ENCODE measurements at places on chromosomes 2 and 18.

- DNase-seq: peak; percentile 35
These were observed 105.4 kb upstream of the MMADHC start for GRCh38 chr2:149692961-149693396.

DNA sequence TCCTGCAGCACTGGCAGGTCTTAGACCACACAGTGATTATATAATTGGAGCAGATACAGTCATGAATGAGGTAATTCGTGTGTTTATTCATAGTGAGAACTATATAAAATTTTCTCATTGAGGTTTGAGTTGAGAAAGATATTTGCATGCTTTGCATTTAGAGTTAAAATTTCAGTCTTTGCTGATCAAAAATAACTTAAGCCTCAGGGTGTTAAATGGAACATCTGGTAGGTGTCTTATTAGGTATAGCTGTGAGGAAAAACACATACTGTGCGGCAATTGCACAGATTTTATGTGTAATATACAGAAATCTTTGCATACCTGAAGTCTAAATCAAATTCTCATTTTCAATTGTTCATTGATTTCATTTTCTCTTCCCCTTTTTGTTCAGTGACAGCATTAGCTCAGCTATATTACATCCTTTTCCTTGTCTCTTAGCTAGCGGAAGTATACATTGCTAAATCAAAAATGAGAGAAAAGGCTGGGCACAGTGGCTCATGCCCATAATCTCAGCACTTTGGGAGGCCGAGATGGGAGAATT is 21.2 kb downstream of the GORASP2 start:
- DNase-seq: no peak

DNA sequence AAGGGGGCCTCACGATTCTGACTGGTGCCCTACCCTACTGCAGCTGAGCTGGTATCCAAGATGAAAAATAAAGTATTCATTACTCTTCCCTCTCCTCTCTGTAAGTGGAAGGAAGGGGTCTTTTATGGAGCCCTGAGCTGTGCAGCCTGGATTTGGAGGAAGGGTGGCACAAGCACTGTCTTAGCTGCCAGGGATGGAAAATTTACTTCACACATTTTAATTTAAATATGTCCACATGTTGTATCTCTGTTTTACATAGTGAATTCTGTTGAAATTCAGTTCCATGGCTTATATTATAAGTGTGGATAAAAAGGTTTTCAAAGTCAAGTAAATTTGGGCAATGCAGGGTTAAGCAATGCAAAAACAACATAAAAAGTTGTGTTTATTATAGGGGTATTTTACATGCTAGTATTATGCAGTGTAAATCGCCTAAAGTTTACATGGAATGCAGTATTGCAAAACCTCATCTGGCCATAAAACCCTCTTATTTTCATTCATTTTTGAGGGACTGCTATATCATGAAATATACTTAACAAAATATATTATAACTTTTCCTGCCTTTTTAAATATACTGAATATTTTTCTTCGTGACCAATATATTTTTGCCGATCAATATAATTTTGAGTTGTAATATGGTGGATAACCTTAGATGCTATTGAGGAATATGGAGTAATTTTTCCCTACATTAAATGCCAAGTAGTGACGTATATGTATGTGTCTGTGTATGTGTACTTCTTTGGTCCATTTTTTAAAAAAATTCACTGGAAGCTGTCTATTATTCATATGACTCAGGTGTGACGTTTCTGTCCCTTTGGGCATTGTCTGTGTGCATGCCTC is 333.9 kb upstream of the CYRIA start:
- no peak for DNase-seq

DNA sequence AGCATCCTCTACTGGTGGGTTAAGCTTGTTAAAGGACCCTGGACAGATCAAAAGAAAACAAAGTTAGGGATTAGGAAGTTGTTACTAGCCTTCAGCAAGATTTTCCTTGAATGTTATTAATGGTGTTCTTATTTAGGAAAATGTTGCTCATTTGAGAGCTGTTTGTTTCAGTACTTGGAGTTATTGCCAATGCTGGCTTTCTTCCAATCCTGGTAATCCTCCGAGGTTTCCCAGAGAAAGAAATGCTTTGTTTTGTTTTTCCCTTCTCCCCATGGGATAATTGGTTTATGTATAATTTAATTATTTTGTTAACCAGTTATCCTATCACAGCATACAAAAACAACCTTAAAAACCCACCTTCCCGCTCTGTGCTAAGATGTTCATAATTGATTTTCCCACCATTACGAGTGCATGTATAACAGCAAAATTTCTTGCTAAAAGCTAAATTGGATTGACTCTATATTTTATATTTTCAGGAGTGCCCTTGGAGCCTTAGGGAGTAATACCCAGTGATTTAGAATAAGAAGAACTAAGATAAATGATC is 79.8 kb downstream of the MGAT5 start:
- DNase-seq: no peak

DNA sequence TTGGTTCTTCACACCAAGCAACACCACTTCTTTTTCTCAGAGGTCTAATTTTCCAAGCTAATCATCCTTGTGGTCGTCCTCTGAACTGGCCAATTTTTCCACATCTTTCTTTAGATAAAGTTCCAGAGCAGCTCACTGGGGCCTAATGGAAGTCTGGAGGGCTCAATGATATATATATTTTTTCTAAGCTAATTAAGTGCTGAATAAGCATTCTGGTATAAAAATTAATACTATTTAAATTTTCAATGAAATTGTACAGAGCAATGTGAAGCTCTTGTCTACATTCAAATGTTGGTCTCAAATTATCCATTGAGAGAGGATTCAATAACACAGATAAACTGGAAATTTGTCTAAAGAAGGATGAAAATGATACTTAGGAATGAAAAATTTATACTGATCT is 866.6 kb downstream of the ERBB4 start:
- DNase-seq: no peak

DNA sequence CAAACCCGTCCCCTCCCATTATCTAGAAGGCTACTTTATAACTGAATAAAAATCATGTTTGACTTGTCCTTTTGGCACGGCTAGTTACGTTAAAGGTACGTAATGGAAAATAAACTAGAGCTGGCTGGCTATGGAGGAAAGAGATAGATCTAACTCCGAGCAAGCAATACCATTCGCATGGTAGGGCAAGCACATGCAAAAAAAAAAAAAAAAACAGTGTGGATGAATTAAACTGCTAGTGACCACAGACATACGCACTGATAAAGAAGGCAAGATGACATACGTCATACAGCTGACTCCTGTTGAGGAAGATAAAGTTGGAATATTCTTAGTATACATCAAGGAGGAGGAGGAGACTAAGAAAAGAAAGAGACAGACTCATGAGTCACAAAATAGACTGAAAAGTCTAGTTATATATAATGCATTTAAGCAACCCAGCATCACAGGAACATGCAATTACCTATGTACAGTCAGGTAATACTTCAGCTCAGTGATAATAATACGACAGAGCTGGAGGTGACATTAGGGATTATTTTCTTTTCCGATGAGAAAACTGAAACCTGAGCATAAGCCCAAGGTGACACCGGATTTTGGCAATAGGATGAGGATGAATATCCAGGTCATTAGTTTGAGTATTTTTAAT is 37.9 kb upstream of the NARS1 start:
- DNase-seq: no peak

DNA sequence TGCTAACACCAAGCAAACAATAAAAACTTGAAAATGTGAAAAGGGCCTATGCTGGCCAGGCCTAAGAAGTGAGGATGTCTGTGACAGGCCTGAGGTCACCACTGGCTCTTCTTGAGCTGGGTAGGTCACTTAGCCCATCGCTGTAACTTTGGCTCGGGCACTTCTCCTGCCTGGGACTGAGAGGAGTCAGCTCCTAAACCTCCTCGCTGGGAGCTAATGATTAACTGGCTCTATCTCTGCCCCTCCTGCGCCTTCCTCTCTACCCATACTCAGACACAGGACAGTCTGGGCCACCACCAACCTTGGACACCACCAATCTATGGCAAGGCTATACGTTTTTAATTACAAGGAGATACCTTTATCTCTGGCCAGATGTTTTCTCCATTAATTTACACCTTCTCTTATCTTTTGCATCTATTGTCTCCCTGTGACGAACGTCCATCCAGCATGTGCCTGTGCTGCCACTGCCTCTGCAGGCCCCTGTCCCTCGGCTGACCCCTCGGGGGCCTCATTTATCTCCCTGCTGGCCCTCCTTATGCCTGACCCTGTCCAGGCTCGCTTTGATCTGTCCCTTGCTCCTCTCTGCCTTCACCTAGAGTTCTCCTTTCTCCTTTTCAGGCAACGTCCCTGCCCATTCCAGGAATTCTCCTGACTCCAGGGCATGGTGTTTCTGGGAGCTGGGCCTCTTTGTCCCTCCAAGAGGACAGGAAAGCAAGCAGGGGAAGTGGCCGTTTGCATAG is 149.1 kb upstream of the GATA6 start:
- no peak for DNase-seq

DNA sequence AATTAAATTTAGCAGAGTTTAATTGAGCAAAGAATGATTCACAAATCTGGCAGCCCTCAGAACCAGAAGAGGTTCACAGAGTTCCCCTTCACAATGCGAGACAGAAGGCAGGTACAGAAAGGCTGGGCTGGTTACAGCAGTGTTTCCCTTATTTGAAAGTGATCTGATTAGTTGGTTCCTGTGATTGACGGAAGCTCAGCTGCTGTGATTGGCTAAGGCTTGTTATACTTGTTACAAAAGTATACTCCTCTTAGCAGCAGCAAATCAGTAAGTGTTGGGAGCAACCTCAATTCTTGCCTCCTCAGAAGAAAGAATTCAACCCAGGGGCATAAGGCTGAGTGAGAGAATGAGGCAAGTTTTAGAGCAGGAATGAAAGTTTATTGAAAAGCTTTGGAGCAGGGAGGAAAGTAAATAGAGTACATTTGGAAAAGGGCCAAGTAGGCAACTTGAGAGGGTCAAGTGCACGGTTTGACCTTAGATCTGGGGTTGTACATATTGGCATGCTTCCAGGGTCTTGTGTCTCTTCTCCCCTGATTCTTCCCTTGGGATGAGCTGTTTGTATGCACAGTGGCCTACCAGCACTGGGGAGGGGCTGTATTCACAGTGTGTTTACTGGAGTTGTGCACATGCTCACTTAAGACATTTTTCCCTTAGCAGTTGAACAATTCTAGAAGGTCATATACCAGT is 431.8 kb upstream of the RAB12 start:
- DNase-seq: peak; percentile 15

DNA sequence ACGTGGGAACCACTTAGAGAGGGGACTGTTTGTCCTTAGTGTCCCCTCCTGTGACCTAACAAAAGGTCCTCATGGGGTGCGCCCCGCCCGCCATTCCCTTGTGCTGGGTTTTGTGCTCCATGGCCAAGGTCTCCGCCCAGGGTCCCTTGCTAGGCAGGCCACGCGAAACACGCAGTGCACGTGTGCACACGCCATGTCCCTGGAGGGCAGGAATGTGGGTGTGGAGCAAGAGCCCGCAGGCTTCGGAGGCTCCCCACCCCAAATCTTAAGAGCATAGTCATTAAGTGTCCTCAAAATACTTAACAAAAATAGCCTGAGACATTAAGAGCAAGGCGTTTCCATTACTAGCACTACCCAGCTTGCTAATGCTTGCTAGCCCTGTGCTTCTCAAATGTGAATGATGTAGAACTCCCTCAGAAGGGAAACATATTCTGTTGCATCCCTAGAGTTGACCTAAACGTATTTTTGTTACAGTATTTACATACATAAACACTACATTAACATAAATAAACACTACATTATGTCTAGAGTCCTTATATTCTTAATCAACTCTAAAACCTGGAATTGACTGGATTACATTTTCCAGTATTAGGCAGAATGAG is 117.6 kb upstream of the APCDD1 start:
- no peak for DNase-seq

- no peak for DNase-seq
These were observed 11.8 kb downstream of the SYT4 start for GRCh38 chr18:43265465-43265864.

DNA sequence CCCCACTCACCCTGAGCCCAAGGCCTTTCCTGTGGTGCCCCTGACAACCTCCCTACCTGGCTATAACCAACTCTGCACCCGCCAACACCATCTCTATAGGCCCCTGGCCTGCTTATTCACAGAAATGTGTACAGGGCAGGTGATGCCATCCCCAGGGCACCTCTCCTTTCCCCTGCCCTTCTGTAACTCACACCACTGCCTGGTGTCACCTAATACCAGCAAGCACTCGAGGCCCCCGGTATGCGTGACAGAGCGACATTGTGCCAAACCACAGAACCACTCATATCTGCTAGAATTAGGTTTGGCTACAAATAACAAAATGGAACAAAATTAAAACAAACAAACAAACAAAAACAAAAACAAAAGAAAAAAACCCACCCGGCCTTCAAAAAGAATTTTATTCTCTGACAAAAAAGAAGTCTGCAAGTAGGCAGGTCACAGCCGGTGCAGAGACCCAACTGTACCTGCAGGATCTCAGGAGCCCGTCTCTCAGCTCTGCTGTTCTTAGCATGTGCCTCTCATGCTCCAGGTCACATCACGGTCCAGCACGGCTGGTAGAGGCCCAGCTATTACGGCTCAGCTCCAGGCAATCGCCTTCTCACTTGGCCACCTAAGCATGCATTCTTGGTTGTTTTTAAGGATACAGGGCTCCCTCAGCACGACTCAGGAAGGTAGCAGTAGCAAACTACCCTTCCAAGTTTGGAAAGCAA is 51.4 kb downstream of the FAM178B start:
- DNase-seq: no peak

DNA sequence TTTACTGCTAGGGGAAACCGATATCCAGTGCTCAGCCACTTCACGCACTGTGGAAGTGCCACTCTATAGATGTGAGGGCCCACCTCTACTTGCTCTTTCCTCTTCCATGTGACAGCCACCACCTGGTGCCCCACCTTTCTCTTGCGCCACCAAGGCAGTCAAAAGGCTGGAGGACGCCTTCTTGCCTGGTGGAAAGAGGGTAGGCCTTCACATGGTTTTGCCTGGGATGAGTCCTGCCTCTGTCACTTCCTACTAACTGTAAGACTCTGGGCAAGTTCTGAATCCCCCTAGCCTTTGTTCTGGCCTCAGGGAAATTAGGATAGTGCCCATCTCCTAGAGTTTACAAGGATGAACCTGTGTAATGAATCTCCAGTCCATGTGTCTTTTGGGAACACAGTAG is 66.1 kb upstream of the ODC1 start:
- DNase-seq: no peak

GRCh38 chr2:44169155-44169898 is 652 bp downstream of the PPM1B start:
- DNase-seq: peak; percentile 14

- no peak for DNase-seq
These were observed 19.7 kb downstream of the MXD1 start for GRCh38 chr2:69934614-69934908.

DNA sequence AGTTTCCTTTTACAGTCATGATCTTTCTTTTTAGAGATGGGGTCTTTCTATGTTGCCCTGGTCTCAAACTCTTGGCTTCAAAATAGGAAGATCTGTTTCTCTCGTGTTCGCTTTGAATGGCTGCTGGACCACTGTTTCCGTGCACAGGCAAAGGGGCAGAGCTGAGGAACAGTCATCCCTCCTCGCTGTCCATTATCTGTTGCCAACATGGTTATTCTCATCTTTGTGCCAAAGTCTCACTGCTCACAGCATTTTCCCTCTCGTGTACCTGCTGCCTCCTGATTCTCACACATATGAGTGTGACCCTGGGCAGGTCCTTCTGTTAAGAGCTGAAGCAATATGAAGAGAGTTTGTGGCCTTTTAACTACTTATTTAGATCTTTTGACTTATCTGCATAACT is 28.0 kb upstream of the CCNYL1 start:
- DNase-seq: no peak
